Fibroblast of skin of left quadriceps (primary cell): ENCODE measurements at places on chromosomes 7 and 10.

DNA sequence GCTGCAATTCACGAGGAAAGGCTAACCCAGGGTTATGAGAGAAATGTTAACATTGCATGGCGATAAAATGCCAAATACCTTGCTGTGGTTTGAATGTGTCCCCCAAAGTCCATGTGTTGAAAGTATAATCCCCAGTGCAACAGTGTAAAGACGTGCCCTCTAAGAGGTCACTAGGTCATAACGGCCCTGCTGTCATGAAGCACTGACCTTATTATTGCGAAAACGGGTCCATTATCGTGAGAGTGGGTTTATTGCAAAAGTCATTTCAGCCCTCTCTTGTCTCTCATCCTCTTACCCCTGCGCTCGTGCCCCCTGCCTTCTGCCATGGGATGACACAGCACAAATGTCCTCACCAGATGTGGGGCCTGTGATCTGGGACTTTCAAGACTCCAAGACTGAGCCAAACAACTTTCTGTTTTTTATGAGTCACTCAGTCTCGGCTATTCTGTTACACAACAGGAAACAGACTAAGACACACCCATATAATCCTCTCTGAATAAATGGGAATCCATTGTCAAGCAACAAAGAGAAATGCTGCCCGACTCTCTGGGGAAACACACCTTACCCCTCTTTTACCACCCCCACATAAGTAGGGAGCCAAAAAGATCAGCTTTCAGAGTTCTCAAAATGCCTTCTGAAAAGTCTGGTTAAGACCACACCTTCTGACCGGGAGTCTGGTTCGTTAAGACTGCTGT lies 73.1 kb upstream of the UCN3 start:
- DNase-seq: peak; percentile 66

DNA sequence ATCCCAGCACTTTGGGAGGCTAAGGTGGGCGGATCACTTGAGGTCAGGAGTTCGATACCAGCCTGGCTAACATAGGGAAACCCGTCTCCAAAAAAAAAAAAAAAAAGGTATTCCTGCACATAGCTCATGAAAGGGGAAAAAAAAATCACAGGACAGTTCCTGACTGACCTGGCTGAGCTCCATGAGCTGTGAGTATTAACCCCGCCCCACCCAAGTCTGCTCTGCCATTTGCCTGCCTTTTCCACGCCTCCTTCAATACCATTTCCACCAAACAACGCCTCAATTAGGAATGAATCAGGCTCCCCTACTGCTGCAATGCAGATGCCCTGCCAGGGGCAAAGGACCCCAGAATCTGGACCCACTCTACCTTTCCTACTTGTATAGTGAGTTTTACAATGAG lies 55.0 kb downstream of the PDIA4 start:
- no peak for DNase-seq

DNA sequence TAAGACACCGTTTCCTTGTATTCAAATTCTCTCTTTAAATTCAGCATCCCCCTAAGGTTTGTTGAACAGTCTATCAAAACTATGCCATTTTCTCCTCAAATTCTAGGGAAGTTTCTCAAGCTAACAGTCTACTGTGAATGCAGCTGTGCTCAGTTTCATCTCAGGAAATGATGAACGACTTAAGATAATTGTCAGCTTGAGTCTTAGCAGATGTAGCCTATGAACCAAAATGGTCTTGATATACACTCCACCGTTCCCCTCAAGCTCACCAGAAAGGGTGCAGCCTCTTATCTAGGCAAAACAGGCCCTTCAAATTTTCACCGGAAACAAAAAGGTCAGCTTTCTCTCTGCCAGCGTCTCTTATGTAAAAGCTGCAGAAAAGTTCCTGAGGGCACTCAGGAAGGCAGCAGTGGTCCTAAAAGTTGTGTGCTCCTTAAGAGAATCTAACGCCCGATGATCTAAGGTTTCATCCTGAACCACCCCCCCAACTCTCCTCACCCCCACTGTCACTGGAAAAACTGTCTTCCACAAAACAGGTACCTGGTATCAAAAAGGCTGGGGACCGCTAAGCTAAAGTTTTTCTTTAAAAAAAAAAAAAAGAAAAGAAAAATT lies 2.1 kb downstream of the DNAJC9 start:
- DNase-seq: no peak

- no peak for DNase-seq
These were observed 70.3 kb upstream of the DGKI start for GRCh38 chr7:137916980-137917645.

DNA sequence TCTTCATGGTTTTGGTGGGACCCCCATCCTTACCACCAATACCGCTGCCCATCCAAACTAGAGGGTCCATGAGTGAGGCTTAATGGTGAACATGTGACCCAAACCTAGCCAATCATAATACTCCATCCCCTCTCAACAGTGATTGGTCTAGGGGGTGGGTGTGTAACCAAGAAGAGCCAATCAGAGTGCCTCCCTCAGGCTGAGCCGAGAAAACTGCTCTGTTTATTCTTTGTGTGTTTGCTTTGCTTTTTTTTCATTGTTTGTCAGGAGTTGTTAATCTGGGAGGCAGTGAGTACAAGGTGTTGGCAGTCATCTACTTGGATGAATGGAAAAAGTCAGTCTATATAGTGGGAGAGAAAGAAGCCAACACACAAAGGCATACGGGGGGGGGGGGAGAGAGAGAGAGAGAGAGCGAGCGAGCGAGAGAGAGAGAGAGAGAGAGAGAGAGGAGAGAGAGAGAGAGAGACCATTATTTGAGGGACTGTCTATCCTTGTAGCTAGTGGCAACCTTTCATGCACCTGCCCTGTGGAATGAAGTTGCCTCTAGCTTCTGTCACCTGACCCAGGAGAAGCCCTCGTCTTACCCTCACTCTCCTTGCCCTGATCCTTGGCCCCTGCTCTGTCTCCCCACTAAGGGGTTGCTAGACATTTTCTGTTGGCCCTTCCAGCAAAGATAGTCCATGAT lies 441.7 kb downstream of the TYW1 start:
- no peak for DNase-seq

- DNase-seq: no peak
These were observed 300.0 kb upstream of the FZD8 start for GRCh38 chr10:35942057-35942456.
